Activated naive CD8-positive, alpha-beta T cell treated with anti-CD3 and anti-CD28 coated beads for 36 hours (primary cell): ENCODE measurements at places on chromosomes 16 and 17. TPM values are rescaled to one million over a fixed set of nuclear protein-coding genes. Genes with fewer than 3 reads are reported as not detected.

- no peak for DNase-seq
- no peaks in the 10 kb centered on the region for H3K4me1 ChIP-seq
- H3K27ac ChIP-seq = no peak overlapping the region
- no peaks in the 10 kb centered on the region for H3K36me3 ChIP-seq
These were observed 79.9 kb downstream of the ZNF18 start for GRCh38 chr17:11917415-11917814.

TMC8 gene
- total RNA-seq = 136 TPM

- H3K4me1 ChIP-seq = peaks cover 44% of the 10 kb centered on the region
- peak overlapping the region; percentile 76 for H3K27ac ChIP-seq
- H3K36me3 ChIP-seq = peaks cover 51% of the 10 kb centered on the region
- no peaks in the 10 kb centered on the region for H3K27me3 ChIP-seq
These were observed 15.0 kb downstream of the SLC7A5 start for GRCh38 chr16:87854053-87854906.

- H3K4me3 ChIP-seq = no peak overlapping the region
- H3K36me3 ChIP-seq = no peaks in the 10 kb centered on the region
- peaks cover 3% of the 10 kb centered on the region for H3K4me1 ChIP-seq
- DNase-seq = no peak
These were observed 150.0 kb upstream of the GOT2 start for GRCh38 chr16:58884141-58884540.

DNA sequence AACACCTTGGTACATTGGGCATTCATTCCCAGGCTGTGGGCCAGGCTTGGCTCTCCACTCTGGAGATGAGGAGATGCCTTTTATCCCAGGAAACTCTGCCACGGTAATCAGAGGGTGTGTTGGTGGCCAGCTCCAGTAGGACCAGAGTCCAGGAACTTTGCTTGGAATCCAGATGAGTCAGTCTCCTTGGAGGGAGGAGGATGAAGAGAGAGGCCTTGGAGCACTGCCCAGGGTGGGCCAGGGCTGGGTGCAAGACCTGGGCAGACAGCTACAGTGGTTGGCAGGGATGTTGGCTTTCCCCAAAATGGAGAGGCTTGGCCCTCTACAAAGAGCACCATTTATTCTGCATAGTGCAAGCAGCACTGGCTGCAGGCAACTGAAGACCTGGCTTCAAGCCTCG is 209.0 kb downstream of the RGS9 start:
- H3K27ac ChIP-seq = peak overlapping the region; percentile 86
- no peak for DNase-seq
- H3K4me3 ChIP-seq = no peak overlapping the region
- H3K4me1 ChIP-seq = peaks cover 13% of the 10 kb centered on the region

KRT39 gene
- not detected for total RNA-seq

DNA sequence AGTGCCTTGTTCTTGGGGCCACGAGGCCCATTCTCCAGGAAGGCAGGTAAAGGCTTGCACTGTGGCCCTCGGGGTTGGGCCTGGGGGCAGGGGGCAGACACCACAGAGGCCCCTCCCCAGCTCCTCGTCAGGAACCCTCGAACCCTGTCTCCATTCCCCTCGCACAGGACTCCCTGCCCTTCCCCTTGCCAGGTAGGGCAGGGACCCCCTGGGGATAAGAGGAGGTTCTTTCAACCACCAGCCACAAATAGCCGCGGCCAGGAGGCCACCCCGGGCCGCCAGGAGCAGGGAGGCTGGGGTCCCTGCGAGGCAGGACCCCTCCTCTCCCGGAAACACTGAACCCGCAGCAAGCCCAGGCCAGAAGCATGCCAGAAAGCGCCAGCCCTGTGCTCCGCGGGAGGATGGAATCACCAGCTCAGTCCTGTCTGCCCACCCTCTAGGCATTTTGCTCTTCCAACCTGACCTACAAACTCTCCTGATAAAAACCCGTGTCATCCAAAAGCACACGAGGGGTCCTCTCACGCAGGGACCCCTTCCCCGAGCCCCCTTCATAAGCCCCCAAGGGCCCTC is 45.6 kb downstream of the SLC47A1 start:
- no peak overlapping the region for H3K4me3 ChIP-seq
- H3K4me1 ChIP-seq = peaks cover 2% of the 10 kb centered on the region
- DNase-seq = no peak
- H3K27ac ChIP-seq = no peak overlapping the region

- H3K36me3 ChIP-seq = no peaks in the 10 kb centered on the region
- no peak overlapping the region for H3K27ac ChIP-seq
- H3K4me3 ChIP-seq = no peak overlapping the region
- H3K4me1 ChIP-seq = no peaks in the 10 kb centered on the region
These were observed 8.6 kb downstream of the DNAH17 start for GRCh38 chr17:78568494-78569115.

WSCD1 gene
- total RNA-seq = 0.27 TPM
